ENCODE measurements at places on chromosomes 13 and 19. TPM values are rescaled to one million over a fixed set of nuclear protein-coding genes. Genes with fewer than 3 reads are reported as not detected.
A peak's percentile ranks its signal among the peaks of the same experiment; 100 is the strongest.

DNA sequence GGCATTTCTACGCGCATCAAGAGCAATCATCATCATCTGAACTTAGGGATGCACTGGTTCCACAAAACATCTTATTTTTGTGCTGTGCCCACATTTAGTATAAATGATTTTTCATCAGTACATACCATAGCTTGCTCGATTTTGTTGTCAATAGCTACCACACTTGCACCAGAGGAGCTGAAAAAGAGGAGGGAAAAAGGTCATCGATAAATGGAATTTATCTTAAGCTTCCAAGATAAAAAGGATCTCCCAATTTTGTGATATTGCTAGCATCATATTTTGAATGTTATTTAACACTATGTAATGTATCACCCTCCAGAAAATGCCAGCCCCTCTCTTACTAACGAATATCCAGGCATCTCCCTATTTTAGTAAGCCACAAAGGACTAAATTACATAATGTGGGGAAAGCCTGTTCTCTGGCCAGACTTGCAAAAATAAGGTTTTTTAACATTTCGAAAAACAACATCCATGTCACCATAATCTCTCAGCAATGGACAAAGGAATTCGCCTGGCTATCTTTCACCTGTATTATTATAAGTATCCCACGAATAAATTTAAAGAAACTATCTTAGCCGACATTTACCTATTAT, 62.4 kb downstream of the SERP2 start:
- H3K36me3 ChIP-seq, result no peaks in the 10 kb centered on the region
- peaks cover 19% of the 10 kb centered on the region for H3K27me3 ChIP-seq
- peaks cover 18% of the 10 kb centered on the region for H3K4me1 ChIP-seq
- DNase-seq, result no peak

GRCh38 chr19:7933411-7933810, 7.5 kb upstream of the CTXN1 start:
- H3K27me3 ChIP-seq, result no peaks in the 10 kb centered on the region
- no peaks in the 10 kb centered on the region for H3K4me1 ChIP-seq
- H3K36me3 ChIP-seq, result peaks cover 2% of the 10 kb centered on the region
- DNase-seq, result no peak

- peak overlapping the region; percentile 95 for H3K27ac ChIP-seq
- H3K4me1 ChIP-seq, result peaks cover 45% of the 10 kb centered on the region
- H3K27me3 ChIP-seq, result no peaks in the 10 kb centered on the region
- DNase-seq, result no peak
- peak overlapping the region; percentile 99 for H3K4me3 ChIP-seq
These were observed 7.3 kb downstream of the PPP6R1 start for GRCh38 chr19:55251341-55252081.

- H3K4me1 ChIP-seq, result peaks cover 6% of the 10 kb centered on the region
- peaks cover 26% of the 10 kb centered on the region for H3K27me3 ChIP-seq
- H3K27ac ChIP-seq, result no peak overlapping the region
- H3K36me3 ChIP-seq, result no peaks in the 10 kb centered on the region
These were observed 13.5 kb downstream of the IL17D start for GRCh38 chr13:20716951-20717350.

DNA sequence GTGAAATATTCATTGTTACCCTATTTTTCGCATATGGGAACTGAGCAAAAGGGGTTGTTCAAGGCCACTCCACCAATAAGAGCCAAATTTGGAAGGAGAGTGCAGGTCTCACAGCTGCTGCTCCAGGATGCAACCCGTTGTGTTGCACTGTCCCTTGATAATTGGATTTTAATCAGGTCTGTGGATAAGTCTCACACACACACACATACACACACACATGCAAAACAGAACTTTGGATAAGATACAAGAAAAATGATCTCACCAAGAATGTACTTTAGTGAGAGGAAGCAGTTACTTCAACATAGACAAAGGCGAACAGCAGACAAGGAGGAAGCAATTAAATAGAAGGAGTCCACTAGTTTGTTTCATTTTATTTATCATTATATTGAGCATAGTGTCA, 127.3 kb upstream of the EDNRB start:
- H3K4me1 ChIP-seq, result no peaks in the 10 kb centered on the region
- no peak overlapping the region for H3K4me3 ChIP-seq
- DNase-seq, result no peak
- no peak overlapping the region for H3K27ac ChIP-seq
- no peaks in the 10 kb centered on the region for H3K36me3 ChIP-seq

DNA sequence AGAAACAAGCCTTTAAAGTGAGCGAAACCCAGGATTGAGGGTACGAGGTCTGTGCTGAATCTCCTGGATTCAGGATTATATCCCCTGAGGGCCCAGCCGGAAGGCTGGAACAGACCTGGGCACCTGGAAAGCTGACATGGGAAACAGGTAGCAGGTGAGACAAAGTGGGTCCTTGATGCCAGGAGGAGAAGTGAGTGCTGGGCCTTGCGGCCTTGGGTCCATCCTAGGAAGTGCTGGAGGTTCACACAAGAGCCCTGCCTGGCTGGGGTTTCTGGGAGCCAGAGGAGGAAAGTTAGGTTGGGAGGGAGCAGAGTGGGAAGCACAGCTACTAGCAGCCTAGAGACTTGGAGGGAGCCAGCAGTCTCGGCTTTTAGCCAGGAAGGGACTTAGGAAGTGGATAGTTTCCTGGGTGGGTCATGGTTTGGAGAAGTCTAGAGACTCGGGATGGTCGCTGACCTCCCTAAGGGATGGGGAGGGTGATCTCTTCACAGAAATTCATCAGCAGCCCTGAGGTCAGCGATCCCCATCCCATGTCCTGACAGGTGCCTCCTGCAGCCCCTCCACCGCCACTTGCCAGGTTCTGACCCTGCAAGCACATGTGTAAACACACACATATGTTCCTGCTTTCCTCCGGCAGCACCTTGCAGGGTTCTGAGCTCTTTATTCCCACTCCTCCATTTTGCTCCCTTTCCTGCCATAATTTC, 29.4 kb upstream of the ZNF492 start:
- H3K27ac ChIP-seq, result no peak overlapping the region
- no peaks in the 10 kb centered on the region for H3K27me3 ChIP-seq
- H3K4me3 ChIP-seq, result no peak overlapping the region
- DNase-seq, result no peak
- H3K36me3 ChIP-seq, result no peaks in the 10 kb centered on the region
- H3K4me1 ChIP-seq, result no peaks in the 10 kb centered on the region

DNA sequence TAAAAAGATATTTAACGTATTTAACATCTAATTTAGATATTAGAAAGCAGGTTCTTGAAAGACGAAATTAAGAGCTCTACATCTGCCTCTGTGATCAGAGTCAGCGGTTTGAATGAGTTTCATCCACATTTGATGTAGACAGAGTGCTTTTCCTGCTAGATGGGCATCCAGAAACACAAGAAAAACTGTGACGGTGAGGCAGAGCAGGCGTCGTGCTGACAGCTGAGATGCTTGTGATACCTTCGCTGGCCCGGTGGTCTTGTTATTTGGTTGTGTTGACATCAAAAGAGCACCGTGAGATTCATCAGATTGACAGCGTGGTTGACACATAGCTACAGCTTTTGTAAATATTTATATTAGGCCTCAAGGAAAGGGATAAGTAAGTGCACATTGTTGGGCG, 399.1 kb downstream of the GPC5 start:
- H3K4me1 ChIP-seq, result no peaks in the 10 kb centered on the region
- no peak overlapping the region for H3K27ac ChIP-seq
- H3K36me3 ChIP-seq, result no peaks in the 10 kb centered on the region

DNA sequence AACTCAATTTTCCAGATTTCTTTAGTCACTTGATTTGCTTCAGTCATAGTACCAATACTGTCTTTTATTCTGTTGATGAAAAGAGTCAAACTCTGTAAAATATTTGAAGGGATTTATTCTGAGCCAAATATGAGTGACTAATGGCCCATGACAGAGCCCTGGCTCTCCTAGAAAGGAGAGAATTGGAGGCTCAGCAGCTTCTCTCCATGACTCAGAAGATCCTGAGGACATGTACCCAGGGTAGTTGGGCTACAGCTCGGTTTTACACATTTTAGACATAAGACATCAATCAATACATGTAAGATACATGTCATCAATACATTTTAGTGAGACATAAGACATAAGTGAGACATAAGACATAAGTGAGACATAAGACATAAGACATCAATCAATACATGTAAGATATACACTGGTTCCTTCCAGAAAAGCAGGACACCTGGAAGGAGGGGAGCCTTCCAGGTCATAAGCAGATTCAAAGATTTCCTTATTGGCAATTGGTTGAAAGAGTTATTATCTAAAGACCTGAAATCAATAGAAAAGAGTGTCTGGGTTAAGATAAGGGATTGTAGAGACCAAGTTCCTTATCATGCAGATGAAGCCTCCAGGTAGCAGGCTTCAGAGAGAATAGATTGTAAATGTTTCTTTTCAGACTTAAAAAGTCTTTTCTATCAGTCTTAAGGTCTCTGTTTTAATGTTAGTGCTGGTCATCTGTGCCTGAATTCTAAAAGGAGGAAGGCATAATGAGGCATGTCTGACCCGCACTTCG, 179.8 kb upstream of the RFC3 start:
- H3K4me1 ChIP-seq, result peaks cover 1% of the 10 kb centered on the region
- no peak overlapping the region for H3K27ac ChIP-seq
- H3K27me3 ChIP-seq, result no peaks in the 10 kb centered on the region
- DNase-seq, result no peak

GRCh38 chr13:80276371-80277289, 64.3 kb downstream of the SPRY2 start:
- no peaks in the 10 kb centered on the region for H3K27me3 ChIP-seq
- no peak overlapping the region for H3K27ac ChIP-seq
- no peak for DNase-seq
- no peaks in the 10 kb centered on the region for H3K4me1 ChIP-seq

- peak; percentile 67 for DNase-seq
- peaks cover under 1% of the 10 kb centered on the region for H3K27me3 ChIP-seq
- no peaks in the 10 kb centered on the region for H3K36me3 ChIP-seq
- no peak overlapping the region for H3K4me3 ChIP-seq
- H3K4me1 ChIP-seq, result peaks cover under 1% of the 10 kb centered on the region
- H3K27ac ChIP-seq, result no peak overlapping the region
These were observed 8.9 kb upstream of the MYO1F start for GRCh38 chr19:8585894-8586750.

- H3K36me3 ChIP-seq, result peaks cover 8% of the 10 kb centered on the region
- H3K4me1 ChIP-seq, result peaks cover 27% of the 10 kb centered on the region
- H3K4me3 ChIP-seq, result peak overlapping the region; percentile 57
- DNase-seq, result no peak
- no peaks in the 10 kb centered on the region for H3K27me3 ChIP-seq
These were observed 445.3 kb downstream of the FOXO1 start for GRCh38 chr13:40221131-40221459.

DNA sequence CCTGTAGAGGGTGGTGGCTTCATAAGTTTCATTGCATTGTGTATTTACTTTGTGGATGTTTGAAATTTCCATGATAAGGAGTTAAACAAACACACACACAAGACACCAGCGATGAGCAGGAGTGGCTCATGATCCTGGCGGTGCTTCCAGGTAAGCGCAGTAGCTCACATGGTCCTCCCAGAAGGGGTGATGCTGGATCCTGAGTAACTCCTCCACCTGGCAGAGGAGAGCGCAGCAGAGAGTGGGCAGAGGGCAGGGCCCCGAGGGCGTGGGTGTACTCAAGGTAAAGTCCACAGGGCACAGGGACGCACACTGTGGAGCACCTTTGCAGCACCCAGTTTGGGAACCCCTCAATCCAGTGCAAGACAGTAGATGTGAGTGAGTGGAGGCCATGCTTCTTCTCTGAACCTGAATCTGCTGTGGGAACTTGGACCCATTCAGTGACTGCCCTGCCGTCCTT, 54.0 kb downstream of the RFX2 start:
- peaks cover 5% of the 10 kb centered on the region for H3K36me3 ChIP-seq
- H3K4me3 ChIP-seq, result no peak overlapping the region
- H3K27ac ChIP-seq, result no peak overlapping the region
- peaks cover 14% of the 10 kb centered on the region for H3K4me1 ChIP-seq

GRCh38 chr19:912181-913079, 589 bp downstream of the R3HDM4 start:
- peak overlapping the region; percentile 95 for H3K27ac ChIP-seq
- peaks cover 28% of the 10 kb centered on the region for H3K4me1 ChIP-seq
- DNase-seq, result no peak
- H3K4me3 ChIP-seq, result peak overlapping the region; percentile 91
- H3K27me3 ChIP-seq, result no peaks in the 10 kb centered on the region

DNA sequence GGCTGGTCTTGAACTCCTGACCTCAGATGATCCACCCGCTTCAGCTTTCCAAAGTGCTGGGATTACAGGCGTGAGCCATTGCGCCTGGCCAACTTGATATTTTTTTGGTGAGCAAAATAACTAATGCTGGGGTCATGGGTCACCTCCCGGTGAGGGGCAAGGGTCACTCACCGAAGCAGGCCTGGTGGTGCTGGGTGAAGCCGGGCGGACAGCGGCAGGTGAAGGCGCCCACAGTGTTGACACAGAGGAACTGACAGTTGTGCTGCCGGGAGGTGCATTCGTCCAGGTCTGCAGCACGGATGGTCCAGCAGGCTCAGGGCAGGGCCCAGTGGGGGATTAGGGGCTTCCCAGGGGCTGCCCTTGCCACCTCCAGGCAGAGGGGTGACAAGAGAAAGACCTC, 28.3 kb downstream of the CCL25 start:
- DNase-seq, result no peak
- H3K27me3 ChIP-seq, result peaks cover 13% of the 10 kb centered on the region
- H3K36me3 ChIP-seq, result no peaks in the 10 kb centered on the region
- H3K4me3 ChIP-seq, result no peak overlapping the region
- H3K27ac ChIP-seq, result no peak overlapping the region

DNA sequence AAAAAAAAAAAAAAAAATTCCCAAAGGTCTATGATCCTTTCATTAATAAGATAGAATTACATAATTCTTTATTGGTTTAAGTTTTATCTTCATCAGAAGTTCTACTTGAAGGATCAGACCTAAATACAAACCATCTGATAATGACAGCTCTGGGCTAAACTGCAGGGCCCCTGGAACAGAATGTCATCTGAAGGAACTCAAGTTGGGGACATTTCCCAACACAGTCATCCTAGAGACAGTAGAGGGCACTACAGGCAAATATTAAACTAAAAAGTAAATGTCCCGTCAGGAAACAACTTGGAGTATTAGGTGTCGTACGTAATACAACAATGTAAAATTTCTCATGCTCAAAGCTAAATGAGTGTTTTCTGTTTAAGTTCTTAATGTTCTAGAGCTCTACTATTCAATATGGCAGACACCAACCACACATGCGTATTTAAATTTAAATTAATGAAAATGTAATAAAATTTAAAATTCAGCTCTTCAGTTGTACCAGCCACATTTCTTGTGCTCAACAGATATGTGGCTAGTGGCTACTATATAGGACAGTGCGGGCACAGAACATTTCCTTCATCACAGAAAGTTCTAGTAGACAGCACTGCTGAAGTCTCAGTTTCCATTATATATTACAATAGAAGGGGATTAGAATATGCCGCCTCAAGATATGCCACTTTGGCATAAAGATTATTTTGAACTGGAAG, 21.8 kb upstream of the NAXD start:
- no peaks in the 10 kb centered on the region for H3K36me3 ChIP-seq
- no peak for DNase-seq
- no peak overlapping the region for H3K27ac ChIP-seq
- peaks cover 19% of the 10 kb centered on the region for H3K27me3 ChIP-seq
- peaks cover 3% of the 10 kb centered on the region for H3K4me1 ChIP-seq
- H3K4me3 ChIP-seq, result no peak overlapping the region

- peaks cover 14% of the 10 kb centered on the region for H3K36me3 ChIP-seq
- no peak overlapping the region for H3K4me3 ChIP-seq
- DNase-seq, result no peak
These were observed 476.8 kb downstream of the COG6 start for GRCh38 chr13:40132249-40132648.

GRCh38 chr19:52566121-52566520, 4.0 kb upstream of the ZNF701 start:
- peaks cover 60% of the 10 kb centered on the region for H3K36me3 ChIP-seq
- DNase-seq, result no peak
- no peak overlapping the region for H3K27ac ChIP-seq
- no peak overlapping the region for H3K4me3 ChIP-seq

The ZNF677 gene
- 17.8 TPM for total RNA-seq

The MIR17HG gene
- total RNA-seq, result 11.9 TPM

The STOML3 gene
- total RNA-seq, result not detected

The NTN5 gene
- 2.3 TPM for total RNA-seq

The PSG6 gene
- total RNA-seq, result not detected

The ZNF491 gene
- 3.1 TPM for total RNA-seq

The HIF3A gene
- total RNA-seq, result not detected
